Spinal cord (tissue), 10 donors: ENCODE measurements at places on chromosomes 6 and 20. TPM values are rescaled to one million over a fixed set of nuclear protein-coding genes. Genes with fewer than 3 reads are reported as not detected.

DNA sequence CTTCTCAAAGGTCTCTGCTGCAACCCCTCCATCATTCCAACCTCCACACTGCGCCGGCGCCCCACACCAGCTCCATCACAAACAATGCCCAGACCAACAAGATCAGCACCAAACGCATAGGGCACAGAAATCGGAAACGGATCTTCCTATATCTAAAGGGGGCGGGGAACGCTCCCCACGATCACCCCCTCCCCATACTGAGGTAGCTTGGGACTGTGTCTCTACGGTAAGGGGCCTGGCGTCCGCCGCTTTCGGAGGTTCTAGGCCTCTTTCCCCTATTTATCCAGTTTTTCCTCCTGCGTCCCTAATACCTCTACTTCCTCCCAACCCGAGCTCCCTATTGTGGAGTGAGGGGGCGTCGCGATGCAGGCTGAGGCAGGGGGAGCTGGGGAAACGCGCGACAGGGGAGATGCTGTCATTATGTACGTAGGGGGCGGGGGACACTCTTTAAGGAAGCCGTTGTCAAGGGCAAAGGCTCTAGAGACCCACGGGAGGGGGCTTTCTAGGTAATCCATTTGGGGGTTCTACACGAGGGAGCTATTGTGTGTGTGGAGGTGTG, 909 bp downstream of the DNAAF9 start:
- peaks cover 4% of the 10 kb centered on the region for H3K4me1 ChIP-seq
- peak; percentile 84 for DNase-seq
- peak overlapping the region; percentile 86 for H3K4me3 ChIP-seq
- H3K36me3 ChIP-seq, result no peaks in the 10 kb centered on the region
- no peaks in the 10 kb centered on the region for H3K27me3 ChIP-seq

DNA sequence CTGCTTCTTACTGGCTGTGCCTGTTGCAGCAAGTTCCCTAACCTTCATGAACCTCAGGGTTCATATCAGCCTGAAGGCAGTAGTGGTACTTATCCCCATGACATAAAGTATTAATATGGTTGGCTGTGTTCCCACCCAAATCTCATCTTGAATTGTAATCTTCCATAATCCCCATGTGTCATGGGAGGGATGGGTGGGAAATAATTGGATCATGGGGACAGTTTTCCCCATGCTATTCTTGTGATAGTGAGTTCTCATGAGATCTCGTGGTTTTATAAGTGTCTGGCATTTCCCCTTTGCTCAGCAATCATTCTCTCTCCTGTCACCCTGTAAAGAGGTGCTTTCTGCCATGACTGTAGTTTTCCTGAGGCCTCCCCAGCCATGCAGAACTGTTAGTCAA, 61.8 kb downstream of the FAM229B start:
- H3K27ac ChIP-seq, result peak overlapping the region; percentile 48
- H3K4me3 ChIP-seq, result no peak overlapping the region
- peaks cover 3% of the 10 kb centered on the region for H3K4me1 ChIP-seq
- H3K36me3 ChIP-seq, result peaks cover 7% of the 10 kb centered on the region
- H3K27me3 ChIP-seq, result no peaks in the 10 kb centered on the region

GRCh38 chr6:150503586-150504339, 95.9 kb upstream of the PLEKHG1 start:
- H3K4me1 ChIP-seq, result no peaks in the 10 kb centered on the region
- H3K27me3 ChIP-seq, result no peaks in the 10 kb centered on the region
- no peak for DNase-seq
- no peak overlapping the region for H3K27ac ChIP-seq
- H3K4me3 ChIP-seq, result no peak overlapping the region

- no peak overlapping the region for H3K4me3 ChIP-seq
- peaks cover 3% of the 10 kb centered on the region for H3K4me1 ChIP-seq
- no peaks in the 10 kb centered on the region for H3K27me3 ChIP-seq
- H3K36me3 ChIP-seq, result no peaks in the 10 kb centered on the region
These were observed 211.2 kb downstream of the MAFB start for GRCh38 chr20:40477805-40478204.

DNA sequence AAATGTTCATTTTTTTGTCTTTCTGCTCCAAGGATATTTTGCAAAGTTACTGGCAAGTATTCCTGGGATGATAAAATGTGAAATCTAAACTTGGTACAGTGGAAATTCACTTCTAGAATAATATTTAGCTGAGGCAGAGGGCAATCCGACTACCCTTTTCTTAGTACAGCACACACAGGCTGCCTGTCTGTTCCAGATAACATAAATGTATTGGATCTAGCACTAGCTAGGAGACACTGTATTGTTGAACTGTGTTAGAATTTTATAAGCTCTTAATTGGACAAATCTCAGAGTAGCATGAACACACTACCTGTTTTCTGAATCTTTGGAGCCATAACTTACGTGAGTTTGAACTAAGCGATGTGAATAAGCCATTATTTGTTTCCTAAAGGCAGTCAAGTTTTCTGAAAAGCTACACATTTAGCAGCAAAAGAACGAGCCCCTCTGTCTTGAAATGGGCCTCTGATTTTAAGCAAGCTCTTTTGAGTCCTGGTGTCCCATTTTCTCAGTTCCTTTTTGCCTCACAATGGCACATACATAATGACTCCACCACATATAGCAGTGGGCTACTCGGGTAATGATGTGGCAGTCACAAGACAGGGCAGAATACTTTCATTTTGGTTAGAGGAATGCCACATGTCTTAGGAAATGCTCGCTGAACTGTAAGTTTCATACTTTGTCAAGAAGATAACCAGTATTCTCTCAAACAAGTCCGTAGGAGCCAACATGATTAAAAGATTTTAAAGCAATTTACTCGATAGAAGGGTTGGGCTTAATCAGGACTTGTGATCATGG, 116.5 kb upstream of the ESR1 start:
- H3K27ac ChIP-seq, result peak overlapping the region; percentile 1
- no peaks in the 10 kb centered on the region for H3K4me1 ChIP-seq
- DNase-seq, result no peak
- no peaks in the 10 kb centered on the region for H3K36me3 ChIP-seq
- H3K27me3 ChIP-seq, result no peaks in the 10 kb centered on the region

- no peak overlapping the region for H3K4me3 ChIP-seq
- no peak for DNase-seq
- no peaks in the 10 kb centered on the region for H3K36me3 ChIP-seq
- no peaks in the 10 kb centered on the region for H3K27me3 ChIP-seq
These were observed 696 bp downstream of the TREML1 start for GRCh38 chr6:41153451-41153850.

DNA sequence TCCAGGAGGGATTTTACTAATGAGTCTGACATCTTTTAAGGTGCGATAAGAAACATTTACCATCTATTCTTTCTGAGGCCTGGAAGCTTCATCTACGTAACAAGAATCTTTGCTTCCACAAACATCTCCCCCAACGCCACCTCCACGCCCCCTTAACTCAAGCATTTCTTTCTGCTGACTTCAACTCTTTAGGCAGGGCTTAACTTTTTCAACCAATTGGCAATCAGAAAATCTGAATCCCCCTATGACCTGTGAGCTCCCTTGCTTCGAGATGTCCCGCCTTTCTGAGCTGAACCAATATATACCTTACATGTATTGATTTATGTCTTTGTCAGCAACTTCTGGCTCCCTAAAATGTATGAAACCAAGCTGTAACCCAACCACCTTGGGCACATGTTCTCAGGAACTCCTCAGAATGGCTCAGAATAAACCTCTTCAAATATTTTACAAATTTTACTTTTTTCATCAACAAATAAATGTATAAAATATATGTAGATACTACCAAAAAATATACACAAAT, 11.5 kb downstream of the OR2H2 start:
- H3K27ac ChIP-seq, result no peak overlapping the region
- H3K27me3 ChIP-seq, result no peaks in the 10 kb centered on the region
- DNase-seq, result no peak
- H3K36me3 ChIP-seq, result peaks cover 8% of the 10 kb centered on the region
- H3K4me3 ChIP-seq, result no peak overlapping the region

- peak overlapping the region; percentile 94 for H3K27ac ChIP-seq
- no peaks in the 10 kb centered on the region for H3K27me3 ChIP-seq
- DNase-seq, result no peak
- peak overlapping the region; percentile 47 for H3K4me3 ChIP-seq
These were observed 32.1 kb upstream of the ID4 start for GRCh38 chr6:19805129-19805481.

- H3K4me3 ChIP-seq, result no peak overlapping the region
- peaks cover 2% of the 10 kb centered on the region for H3K4me1 ChIP-seq
- no peak for DNase-seq
These were observed 64.5 kb downstream of the JAG1 start for GRCh38 chr20:10609276-10609675.

- DNase-seq, result no peak
- H3K36me3 ChIP-seq, result no peaks in the 10 kb centered on the region
- no peak overlapping the region for H3K4me3 ChIP-seq
- no peaks in the 10 kb centered on the region for H3K27me3 ChIP-seq
- peaks cover 3% of the 10 kb centered on the region for H3K4me1 ChIP-seq
These were observed 11.7 kb downstream of the LCA5 start for GRCh38 chr6:79525272-79526100.

GRCh38 chr6:162157167-162157870, 570.2 kb downstream of the PRKN start:
- no peaks in the 10 kb centered on the region for H3K4me1 ChIP-seq
- no peak overlapping the region for H3K27ac ChIP-seq
- H3K4me3 ChIP-seq, result no peak overlapping the region
- no peaks in the 10 kb centered on the region for H3K27me3 ChIP-seq
- H3K36me3 ChIP-seq, result no peaks in the 10 kb centered on the region
- DNase-seq, result no peak

TCF19 gene
- 17.5 TPM for polyA plus RNA-seq

TRIM10 gene
- 0.19 TPM for polyA plus RNA-seq

PARD6B gene
- 5.0 TPM for polyA plus RNA-seq

TASP1 gene
- polyA plus RNA-seq, result 8.9 TPM

VSX1 gene
- polyA plus RNA-seq, result 0.90 TPM

CLDN20 gene
- polyA plus RNA-seq, result 0.71 TPM
